Fibroblast of skin of right quadriceps (primary cell): ENCODE measurements at places on chromosomes 2 and 18.

GRCh38 chr18:13409026-13409425 is 190.5 kb downstream of the LDLRAD4 start:
- no peak for DNase-seq

GRCh38 chr2:40041422-40042382 is 262.6 kb upstream of the THUMPD2 start:
- peak; percentile 81 for DNase-seq

- peak; percentile 7 for DNase-seq
Measured at GRCh38 chr2:17918789-17919188, 40.3 kb downstream of the KCNS3 start.

DNA sequence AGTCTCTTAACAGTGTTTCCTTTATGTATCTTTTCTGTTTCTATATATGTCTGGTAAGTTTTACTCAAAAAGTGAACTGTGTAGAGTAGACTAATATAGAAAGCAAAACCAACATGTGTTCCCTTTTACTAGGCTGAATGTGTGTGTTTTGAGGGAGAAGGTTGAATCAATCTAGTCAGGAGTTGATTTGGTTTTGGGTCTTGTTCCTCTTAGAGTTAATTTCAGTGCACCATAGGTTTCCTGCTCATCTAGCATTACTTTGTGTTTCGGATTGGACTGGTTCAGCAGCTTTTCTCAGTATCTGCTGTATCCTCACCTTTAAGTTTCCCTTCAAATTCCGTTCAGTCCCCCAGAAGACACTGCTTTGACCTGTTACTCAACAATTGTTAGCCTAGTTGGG is 52.0 kb upstream of the TRIM43 start:
- DNase-seq: no peak

- DNase-seq: no peak
Measured at GRCh38 chr2:201132518-201132917, 16.6 kb downstream of the CFLAR start.

DNA sequence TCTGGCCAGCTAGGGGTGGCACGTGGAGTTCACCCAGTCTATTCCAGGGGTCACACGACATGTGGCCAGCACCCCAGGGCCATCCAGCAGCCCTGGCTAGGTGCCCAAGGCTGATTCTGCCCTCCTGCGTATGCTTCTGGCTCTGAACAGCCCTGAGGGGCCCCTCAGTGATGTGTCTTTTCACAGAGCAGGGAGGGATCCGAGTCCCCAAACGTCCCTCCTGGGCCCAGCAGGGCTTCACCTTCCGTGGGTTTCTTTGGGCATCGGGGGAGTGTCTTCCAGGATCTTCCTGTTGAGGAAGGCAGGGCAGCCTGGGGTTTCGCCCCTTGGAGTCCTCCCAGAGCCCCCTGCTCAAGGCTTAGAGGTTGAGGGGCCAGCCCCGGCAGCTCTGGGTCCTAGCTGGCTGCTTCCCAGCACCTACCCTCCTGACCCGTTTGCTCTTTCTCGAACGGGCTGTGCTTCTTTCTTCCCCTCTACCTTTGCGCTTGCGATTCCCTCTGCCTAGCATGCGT is 165.9 kb downstream of the DYSF start:
- DNase-seq: no peak

DNA sequence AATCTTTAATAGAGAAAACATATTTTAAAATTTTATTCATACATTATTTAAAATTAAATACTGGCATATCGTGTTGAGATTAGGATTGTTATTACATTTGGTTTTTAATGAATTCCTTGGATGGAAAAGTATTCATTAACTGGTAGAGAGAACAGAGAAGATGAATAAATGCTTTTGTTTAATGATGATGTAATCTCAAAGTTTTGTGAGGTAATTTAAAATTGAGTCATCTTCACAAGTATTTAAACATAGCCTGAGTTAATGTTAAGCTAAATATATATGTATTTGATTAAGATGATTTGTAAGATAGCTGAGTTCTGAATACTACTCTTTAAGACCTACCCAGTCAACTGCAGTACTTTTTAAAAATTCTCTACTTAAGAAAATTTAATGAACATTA is 713.4 kb upstream of the VRK2 start:
- no peak for DNase-seq

- DNase-seq: no peak
Measured at GRCh38 chr2:69103419-69103818, 90.4 kb downstream of the ANTXR1 start.

GRCh38 chr18:77145364-77145901 is 12.8 kb upstream of the MBP start:
- no peak for DNase-seq

GRCh38 chr2:240390091-240391073 is 45.1 kb upstream of the GPC1 start:
- DNase-seq: no peak

- DNase-seq: no peak
Measured at GRCh38 chr2:98897746-98898145, 38.3 kb downstream of the CRACDL start.
